ENCODE measurements at places on chromosomes 5 and 9.

GRCh38 chr5:153782589-153783361, 255.9 kb downstream of the FAM114A2 start:
- DNase-seq: no peak

DNA sequence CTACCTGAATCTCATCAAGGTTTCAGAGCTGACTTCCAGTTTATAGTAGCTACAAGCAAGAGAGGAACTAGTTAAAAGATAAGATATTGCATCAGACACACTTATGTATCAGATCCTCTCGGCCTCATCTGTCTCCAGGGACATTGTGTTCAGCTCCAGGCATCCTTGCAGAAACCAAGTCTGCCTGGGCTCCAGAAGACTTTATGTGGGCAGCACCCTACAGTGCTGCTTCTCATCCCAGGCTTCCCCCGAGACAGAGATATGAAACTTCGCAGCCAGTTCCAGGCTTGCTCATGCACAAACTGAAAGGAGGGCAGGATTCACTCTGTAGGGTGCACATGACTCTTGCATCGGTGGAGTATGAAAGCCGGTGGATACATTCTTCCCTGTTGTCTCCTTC, 33.9 kb upstream of the FOXB2 start:
- no peak for DNase-seq

DNA sequence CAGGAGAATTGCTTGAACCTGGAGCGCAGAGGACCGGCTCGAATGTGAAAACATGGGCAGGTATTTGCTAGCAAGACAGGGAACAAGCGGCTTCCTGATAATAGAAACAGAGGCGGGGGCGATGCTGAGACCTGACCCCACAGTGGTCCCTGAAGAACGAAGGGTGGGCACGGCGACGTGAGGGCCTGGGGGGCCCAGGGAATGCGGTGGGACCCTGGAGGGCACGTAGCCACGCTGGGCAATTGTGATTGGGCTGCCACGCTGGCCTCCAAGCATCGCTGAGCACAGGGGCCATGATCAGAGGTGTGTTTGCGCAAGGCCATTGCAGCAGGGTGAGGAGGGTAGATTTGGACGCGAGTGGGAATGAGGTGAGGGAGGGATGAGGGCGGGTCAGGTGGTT, 30.7 kb downstream of the MED10 start:
- no peak for DNase-seq

- no peak for DNase-seq
These were observed 648.3 kb upstream of the ZNF608 start for GRCh38 chr5:125394661-125395280.

DNA sequence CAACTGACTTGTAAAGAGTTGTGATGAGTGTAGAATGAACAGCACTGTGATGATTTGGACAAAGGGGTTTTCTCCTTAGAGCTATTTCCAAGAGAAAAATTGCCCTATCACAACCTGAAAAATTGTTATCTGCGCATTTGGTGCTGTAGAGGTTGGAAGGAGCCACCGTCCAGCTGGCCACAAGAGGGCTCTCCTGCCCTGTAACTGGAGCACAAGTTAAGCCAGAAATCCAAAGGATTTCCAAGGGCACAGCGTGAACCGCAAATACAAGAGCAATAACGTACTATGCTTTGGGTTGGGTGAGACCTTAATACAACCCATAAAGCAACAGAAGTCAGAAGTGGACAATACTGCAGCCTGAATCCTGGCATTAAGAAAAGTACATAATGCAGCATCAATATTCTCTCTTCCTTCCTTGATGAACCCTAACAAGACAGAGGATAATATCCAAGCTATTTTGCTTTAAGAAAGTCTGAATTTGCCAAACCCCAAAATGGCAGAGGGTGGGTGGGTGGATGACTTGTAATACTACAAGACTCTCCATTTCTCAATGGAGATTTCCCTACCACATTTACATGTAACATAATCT, 56.8 kb upstream of the SMIM32 start:
- peak; percentile 11 for DNase-seq

DNA sequence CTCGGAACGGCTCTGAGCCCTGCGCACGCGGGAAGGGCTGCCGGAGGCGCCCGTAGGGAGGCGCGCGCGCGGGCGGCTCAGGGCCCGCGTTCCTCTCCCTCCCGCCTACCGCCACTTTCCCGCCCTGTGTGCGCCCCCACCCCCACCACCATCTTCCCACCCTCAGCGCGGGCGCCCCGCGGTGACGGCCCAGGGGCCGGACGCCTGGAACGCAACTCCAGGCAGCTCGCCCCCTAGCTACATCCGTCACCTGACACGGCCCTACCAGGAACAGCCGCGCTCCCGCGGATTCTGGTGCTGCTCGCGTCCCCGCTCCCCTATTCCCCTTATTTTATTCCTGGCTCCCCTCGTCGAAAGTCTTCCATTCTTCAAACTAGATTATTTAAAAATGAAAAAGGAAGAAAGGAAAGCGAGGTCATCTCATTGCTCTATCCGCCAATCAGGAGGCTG, at the start of gene CDKN2B-AS1:
CDKN2B-AS1 (plus strand) TSS at position 236 of the 450 bp plus-strand sequence.
- DNase-seq: peak; percentile 76

GRCh38 chr5:172901012-172901780, 58.0 kb upstream of the RPL26L1 start:
- no peak for DNase-seq

GRCh38 chr5:124263680-124264491, 482.6 kb downstream of the ZNF608 start:
- DNase-seq: no peak

GRCh38 chr5:159850160-159850559, 66.1 kb upstream of the ADRA1B start:
- no peak for DNase-seq

GRCh38 chr9:37621273-37622121, 29.1 kb upstream of the TOMM5 start:
- no peak for DNase-seq

GRCh38 chr5:141777711-141778110, 95.7 kb upstream of the ARAP3 start:
- DNase-seq: no peak

DNA sequence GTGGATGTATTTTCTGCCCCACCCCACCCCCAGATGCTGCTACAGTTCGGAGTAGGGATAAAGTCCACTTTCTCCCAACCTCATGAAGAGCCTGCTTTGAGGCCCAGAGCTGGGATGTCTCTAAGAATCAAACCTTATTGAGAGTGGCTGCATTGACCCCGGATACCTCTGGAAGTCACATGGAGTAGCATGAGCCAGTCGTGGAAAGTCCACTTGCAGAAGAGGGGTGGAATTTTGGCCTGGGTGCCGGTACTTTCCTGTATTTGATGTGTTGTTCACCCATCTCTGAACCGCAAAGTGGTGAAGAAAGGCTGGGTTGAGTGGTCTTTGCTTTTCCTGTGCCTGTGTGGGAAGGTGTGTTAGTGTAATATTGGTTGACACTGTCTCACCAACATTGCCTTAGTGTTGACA, 3.7 kb downstream of the OTULIN start:
- no peak for DNase-seq

GRCh38 chr9:108478431-108479332, 377.1 kb downstream of the ACTL7B start:
- DNase-seq: no peak

DNA sequence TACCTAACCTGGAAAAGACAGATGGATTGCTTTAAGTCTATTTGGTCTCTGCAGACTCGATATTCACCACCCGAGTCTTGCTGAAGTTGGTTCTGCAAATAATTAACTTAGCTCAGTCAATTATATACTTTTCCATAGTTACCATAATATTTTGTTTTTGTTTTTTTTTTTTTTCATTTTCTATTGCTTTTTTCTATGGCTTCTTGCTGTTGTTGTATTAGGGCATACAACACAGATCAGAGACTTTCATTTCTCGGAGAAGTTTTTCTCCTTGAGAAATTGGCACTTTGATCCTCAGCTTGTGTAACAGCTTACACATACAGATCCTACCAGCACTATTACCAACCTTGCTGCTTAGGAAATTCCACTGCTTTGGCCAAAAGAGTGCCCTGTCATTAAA, 88.0 kb downstream of the GPR21 start:
- DNase-seq: no peak

DNA sequence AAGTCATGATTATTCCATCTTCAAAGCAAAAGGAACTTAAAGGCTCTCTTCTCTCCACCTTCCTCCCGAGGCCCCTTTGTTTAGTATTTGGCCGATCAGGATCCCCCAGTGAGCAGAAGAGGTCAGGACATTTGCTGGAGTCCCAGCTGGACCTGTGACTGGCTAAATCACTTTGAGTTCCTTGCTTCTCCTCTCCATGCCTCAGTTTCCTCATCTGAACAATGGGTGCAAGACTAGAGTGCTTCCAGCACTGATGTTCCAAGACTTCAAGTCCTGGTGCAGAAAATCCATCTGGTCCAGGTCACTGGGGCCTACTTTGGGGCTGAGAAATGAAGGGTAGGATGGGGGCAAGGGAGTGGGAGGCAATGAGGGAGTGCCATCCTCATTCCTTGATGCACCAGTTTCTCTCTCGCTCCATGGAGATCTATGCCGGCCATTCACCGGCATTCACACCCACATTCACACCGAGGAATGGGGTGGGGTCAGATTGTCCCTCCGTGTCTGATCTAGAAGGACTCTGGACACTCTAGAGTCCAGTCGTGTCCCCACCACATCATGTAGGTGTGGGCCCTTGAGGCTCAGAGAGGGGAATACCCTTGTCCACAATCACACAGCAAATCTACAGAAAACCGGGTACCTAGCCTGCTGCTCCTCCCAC, 38.7 kb upstream of the IL17B start:
- no peak for DNase-seq

DNA sequence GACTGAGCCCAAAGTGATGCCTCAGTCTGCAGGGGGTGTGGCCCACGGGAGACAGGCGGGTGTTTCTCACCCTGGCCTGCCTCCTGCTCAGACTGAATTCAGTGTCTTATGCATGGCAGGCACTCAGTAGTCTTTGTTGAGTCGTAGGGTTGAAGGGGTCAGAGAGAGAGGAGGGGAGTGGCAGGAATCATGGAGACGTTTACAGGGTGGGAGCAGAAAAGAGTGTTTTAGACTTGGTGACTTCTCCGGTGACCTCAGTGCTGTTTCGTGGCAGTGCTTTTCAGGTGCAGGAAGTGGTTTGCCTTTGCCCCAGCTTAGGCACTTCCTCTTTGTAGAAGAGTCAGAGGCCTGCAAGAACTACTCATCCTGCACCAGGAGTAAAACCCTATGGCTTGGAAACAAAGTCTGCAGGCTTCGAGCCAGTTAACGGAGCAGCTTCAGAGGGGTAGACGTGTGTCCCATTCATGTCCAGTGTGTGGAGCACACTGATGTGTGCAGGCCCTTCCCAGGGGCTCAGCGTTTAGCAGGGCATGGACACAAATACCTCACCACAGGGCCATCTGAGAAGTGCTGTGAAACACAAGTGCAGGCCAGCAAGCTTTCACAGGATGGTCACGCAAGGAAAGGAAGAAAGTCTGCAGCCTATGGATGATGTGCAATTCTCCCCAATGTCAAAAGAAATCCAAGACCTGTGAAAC, 24.5 kb upstream of the SEMA4D start:
- DNase-seq: peak; percentile 96

- peak; percentile 40 for DNase-seq
These were observed 1728.3 kb upstream of the CDH9 start for GRCh38 chr5:28766565-28767158.

- peak; percentile 40 for DNase-seq
These were observed 1.1 kb downstream of the PRR7 start for GRCh38 chr5:177447611-177448243.

GRCh38 chr5:96278981-96279380, 154.1 kb downstream of the PCSK1 start:
- DNase-seq: no peak

GRCh38 chr5:99243111-99243510, 314.3 kb upstream of the CHD1 start:
- DNase-seq: no peak

GRCh38 chr5:113344973-113345940, 89.5 kb downstream of the TSSK1B start:
- DNase-seq: no peak

- DNase-seq: no peak
These were observed 5.5 kb upstream of the SPATA6L start for GRCh38 chr9:4671737-4672136.

DNA sequence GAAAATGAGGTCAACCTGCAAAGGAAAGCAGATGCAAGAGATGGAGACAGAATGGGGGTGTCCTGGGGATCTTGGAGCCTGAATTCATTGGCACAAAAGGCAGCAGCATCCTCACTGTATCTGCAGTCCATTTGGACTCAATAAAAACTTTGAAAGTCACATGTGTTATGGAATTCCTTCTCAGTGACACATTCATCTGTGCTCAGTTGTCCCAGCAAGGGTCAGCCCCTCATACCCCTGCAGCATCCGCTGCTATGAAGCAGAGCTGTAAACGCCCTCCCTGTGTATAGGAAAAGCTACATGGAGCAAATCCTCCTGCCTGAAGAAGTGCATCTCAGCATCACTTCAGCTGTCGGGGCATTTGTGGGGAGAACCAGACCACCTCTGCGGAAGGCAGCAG, 14.5 kb upstream of the RARS1 start:
- no peak for DNase-seq

DNA sequence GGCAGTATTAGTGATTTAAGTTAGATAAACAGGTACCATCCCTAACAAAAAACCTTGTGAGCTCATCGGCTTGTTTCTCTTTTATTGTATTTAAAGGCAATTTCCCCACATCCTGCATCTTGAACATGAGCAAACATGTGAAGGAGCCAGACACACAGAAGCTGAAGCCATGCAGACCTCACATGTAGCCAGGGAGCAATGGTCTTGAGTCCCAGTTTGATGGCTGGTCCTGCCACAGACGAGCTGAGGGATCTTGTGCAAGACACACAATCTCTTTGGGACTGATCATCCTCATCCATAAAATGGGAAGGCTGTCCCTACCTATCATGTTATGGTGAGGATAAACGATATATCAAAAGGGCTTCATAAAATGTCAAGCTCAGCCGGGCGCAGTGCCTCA, 29.6 kb upstream of the XPA start:
- DNase-seq: no peak

DNA sequence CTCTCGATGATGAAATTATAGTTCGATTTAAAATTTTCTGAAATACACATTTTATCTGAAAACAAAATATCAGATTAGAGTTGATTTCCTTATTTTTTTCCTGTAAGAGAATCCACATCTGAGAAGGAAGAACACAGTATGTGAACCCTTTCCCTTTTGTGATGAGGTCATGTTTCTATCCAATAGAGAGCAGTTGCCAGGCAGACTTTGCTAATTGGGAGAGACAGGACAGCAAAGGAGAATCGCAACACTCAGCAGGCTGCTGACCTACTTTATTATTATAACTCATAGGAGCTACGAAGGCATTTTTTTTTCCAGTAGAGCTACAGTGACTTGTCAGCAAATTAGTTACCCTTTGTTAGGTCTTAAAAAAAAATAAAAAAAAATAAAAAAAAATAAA, 242.1 kb downstream of the HCN1 start:
- DNase-seq: no peak

All from AML-193 (cell line).